Motor neuron (in vitro differentiated cells): ENCODE measurements at places on chromosomes 5 and 9. TPM values are rescaled to one million over a fixed set of nuclear protein-coding genes. Genes with fewer than 3 reads are reported as not detected.

DNA sequence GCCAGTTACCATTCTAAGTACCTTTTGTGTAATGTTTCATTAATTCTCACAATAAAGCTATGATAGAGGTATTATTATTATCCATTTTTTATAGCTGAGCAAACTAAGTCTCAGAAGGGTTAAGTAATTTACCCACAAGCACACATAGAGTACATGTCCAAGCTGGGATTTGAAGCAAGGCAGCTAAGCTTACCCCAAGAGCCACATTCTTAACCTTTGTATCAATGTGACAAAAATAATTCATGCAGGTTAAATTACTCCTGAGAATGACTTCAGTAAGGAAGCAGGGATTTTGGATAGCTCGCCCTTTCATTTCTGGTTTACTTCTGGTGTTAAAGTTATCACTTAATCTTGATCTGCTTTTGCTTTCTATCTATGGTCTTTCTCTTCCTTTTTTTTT is 141.9 kb downstream of the ACTBL2 start:
- no peak for ATAC-seq

- peak; percentile 60 for ATAC-seq
Observed at GRCh38 chr5:5667136-5667554, 244.7 kb downstream of the ICE1 start.

The PCDHB14 gene
- 8.4 and 8.6 TPM in 2 replicates for total RNA-seq

DNA sequence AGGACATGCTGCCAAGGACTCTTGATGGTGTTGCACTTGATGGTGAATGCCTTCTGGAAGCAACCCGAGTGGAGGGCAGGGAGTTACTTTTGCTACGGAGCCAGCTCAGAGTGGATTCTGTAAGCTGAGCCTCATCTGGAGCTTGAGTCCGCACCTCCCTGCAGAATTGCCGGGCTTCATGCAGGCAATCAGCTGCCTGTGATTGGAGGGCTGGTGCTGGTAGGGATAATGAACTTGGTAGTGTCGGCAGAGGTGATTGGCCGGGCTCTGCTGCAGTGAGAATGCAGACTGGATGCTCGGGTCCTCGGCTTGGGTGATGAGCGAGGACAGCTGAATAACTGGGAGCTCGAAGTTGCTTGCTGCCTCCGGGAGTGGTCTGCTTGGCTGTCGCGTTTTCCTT is 23.1 kb downstream of the SLC25A25 start:
- peak; percentile 65 for ATAC-seq

- ATAC-seq = no peak
Observed at GRCh38 chr5:148897842-148898241, 71.4 kb downstream of the ADRB2 start.

- no peak for ATAC-seq
Observed at GRCh38 chr5:157486221-157486681, 26.2 kb downstream of the NIPAL4 start.

The TXNDC8 gene
- total RNA-seq = not detected in 2 replicates

GRCh38 chr9:135895202-135895848 is 12.0 kb downstream of the CAMSAP1 start:
- ATAC-seq = no peak

DNA sequence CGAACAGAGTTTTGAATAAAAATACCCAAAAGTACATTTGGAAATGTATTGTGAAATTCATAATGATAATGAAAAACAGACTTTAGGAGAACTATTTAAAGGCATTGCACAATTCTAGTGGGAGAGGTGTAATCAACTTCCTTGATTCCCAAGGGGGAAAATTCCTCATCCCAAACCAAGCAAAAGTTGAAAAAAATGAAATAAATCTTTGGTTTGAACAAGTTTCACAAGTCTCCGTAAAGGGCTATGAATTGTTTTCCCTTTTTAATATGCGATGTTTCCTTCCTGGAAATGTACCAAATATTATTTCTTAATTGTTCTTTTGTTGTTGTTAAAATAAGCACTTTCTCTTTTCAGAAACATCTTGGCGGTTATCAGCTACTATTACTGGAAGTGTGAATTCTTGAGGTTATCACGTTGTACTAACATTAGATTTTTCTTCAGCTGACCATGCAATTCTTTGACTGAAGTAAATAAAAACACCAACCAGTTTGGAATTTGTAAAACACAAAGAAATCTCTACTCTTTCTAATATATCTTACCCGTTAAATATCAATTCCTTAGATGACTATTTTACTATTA is 59.3 kb downstream of the SVEP1 start:
- peak; percentile 37 for ATAC-seq

DNA sequence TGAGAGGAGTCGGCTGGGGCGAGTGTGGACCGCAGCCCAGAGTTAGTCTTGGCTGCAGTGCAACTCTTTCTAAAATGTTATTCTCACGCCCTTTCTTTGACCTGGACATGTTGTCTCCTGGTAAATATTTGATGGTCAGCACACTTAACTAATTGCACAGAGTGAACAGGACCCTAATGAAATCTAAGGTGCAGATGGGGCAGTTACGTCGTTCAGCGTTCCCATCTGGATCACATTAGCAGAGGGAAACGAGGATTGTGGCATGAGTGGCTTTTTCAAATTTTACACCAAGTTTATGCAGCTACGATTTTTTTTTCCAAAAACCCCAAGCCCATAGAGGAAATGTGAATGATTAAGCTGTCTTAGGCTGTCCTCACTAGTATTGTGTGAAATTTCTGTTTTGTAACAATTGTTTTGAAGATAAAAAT is 483 bp downstream of the C9orf85 start:
- no peak for ATAC-seq

GRCh38 chr5:68331192-68332079 is 115.9 kb downstream of the PIK3R1 start:
- ATAC-seq = no peak

- ATAC-seq = no peak
Observed at GRCh38 chr9:121192518-121192917, 9.2 kb downstream of the RAB14 start.

The SEMA5A gene
- total RNA-seq = 2.1 and 2.3 TPM in 2 replicates
